ENCODE measurements at places on chromosomes 3 and 15. TPM values are rescaled to one million over a fixed set of nuclear protein-coding genes. Genes with fewer than 3 reads are reported as not detected.

GRCh38 chr3:144165482-144165881, 193.9 kb downstream of the DIPK2A start:
- no peak for DNase-seq
- H3K27ac ChIP-seq = no peak overlapping the region
- H3K4me1 ChIP-seq = no peaks in the 10 kb centered on the region

DNA sequence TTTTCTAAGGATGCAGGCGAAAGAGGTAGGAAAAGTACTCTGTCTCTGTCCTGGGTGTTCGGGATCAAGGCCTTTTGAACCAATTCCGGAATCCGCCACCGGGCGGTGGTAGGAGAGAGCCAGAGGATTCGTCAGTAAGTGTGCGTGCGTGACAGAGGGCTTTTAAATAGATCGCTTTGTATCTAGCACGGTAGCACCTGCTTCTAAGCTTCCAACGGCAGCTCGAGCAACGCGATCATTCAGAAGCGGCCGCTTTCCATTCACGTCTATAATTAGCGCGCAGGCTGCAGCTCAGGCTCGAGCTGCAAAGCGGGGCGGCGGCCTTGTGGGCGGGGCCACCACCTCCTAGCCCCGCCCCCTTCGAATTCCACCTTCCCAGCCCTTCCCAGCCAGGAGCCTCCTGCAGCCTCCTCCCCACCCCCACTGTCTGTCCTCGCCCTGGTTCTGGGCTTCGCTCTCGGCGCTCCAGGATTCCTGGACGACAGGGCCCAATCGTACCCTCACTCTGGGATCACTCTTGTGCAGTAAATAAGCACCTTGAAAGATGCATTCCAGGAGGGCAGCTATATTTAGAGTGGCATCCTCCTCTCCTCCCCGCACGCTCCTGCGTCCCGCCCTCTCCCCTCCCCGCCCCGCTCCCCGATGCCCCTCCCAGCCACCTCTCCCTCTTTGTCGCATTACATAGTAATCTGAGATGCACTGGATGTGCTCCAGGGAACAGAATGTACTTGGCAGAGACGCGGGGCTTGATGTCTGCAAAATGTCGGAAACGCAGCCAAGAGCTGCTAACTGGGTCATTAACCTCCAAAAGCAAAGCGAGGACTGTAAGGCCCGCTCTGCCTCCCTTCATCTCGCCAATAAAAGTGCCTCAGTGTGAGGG, 224.1 kb upstream of the TPRG1 start:
- DNase-seq = peak; percentile 100
- H3K4me1 ChIP-seq = no peaks in the 10 kb centered on the region
- peak overlapping the region; percentile 99 for H3K27ac ChIP-seq
- peak overlapping the region; percentile 41 for H3K4me3 ChIP-seq

CYP8B1 gene
- not detected for total RNA-seq

TMEM266 gene
- total RNA-seq = 0.30 TPM

- H3K36me3 ChIP-seq = no peaks in the 10 kb centered on the region
- no peak overlapping the region for H3K27ac ChIP-seq
- DNase-seq = no peak
- H3K27me3 ChIP-seq = no peaks in the 10 kb centered on the region
These were observed 97.7 kb upstream of the TSPAN3 start for GRCh38 chr15:77168616-77169015.

PPP1R14D gene
- not detected for total RNA-seq

DNA sequence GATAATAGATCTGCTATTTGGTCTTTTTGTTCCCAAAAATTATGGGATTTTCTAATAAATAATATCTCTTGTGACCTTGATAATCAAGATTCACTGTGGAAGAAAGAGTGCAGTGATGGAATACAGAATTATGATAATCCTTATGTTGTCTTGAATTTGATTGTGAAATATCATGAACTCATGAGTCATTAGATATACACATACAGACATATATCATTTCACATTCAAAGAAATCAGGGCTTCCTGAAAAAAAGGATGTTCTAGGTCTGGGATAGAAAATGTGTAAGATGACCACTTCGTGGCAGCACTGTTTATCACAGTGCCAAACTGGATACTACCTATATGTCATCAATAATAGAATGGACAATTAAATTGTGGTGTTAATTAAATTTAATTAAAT, 97.7 kb downstream of the DPH6 start:
- DNase-seq = no peak
- no peaks in the 10 kb centered on the region for H3K36me3 ChIP-seq
- H3K4me3 ChIP-seq = no peak overlapping the region
- H3K27ac ChIP-seq = no peak overlapping the region
- no peaks in the 10 kb centered on the region for H3K27me3 ChIP-seq

SLC51A gene
- total RNA-seq = not detected

GOLGA6D gene
- total RNA-seq = not detected

DNA sequence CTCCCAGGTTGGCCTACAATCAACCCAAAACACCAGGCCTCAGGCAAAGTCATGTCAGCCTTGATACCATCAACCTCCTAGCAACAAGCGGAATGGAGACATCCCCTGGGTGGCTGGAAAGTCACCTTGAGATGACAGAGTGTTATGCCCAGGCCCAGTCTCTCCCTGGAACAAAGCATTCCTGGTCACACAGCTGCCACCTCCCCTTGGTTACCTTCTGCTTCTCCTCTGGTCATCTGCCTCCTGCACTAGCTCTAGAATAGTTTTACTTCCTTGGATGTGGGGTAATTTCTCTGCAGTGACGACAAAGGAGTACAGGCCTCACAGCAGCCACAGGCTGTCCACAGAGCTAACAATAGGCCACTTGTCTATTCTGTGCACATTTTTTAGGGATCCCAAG, 114.9 kb downstream of the RFTN1 start:
- H3K4me3 ChIP-seq = no peak overlapping the region
- H3K36me3 ChIP-seq = no peaks in the 10 kb centered on the region
- no peak for DNase-seq
- peak overlapping the region; percentile 74 for H3K27ac ChIP-seq
- peaks cover 23% of the 10 kb centered on the region for H3K4me1 ChIP-seq

FOXB1 gene
- not detected for total RNA-seq
